ENCODE measurements at places on chromosomes 5 and 9. TPM values are rescaled to one million over a fixed set of nuclear protein-coding genes. Genes with fewer than 3 reads are reported as not detected.

- H3K4me3 ChIP-seq = no peak overlapping the region
- H3K27ac ChIP-seq = no peak overlapping the region
- peaks cover 5% of the 10 kb centered on the region for H3K27me3 ChIP-seq
- peaks cover 13% of the 10 kb centered on the region for H3K4me1 ChIP-seq
Measured at GRCh38 chr9:19498015-19498414, 89.2 kb downstream of the ACER2 start.

GRCh38 chr5:43685252-43685950, 82.4 kb downstream of the NNT start:
- no peak for DNase-seq
- H3K36me3 ChIP-seq = peaks cover 42% of the 10 kb centered on the region
- H3K27me3 ChIP-seq = no peaks in the 10 kb centered on the region
- no peak overlapping the region for H3K27ac ChIP-seq
- H3K4me3 ChIP-seq = no peak overlapping the region

GRCh38 chr5:33379757-33380156, 61.0 kb upstream of the TARS1 start:
- H3K4me3 ChIP-seq = no peak overlapping the region
- H3K27me3 ChIP-seq = peaks cover 13% of the 10 kb centered on the region
- peaks cover 2% of the 10 kb centered on the region for H3K36me3 ChIP-seq
- H3K27ac ChIP-seq = no peak overlapping the region

DNA sequence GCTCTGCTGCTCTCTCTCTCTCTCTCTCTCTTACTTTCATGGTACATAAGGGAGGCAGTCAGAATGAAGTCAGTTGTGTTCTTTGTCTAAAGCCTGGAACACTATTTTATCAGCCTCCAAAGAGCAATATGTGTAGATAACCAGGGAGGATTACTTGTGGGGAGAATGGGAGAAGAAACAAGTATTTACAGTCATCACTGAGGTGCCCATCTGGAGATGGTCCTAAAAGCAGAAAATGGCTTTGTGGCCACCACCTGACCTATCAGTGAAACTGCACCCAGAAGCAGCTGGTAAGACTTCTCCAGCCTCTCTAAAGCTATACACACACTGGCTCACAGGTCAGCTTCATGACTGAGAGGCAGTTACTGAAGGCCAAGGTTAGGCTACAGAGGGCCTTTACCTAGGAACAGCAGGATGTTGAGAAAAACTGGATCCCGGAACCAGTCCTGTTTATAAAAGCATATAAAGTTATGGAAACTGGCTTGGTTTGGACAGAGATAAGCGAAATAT, 75.1 kb downstream of the MRPS27 start:
- H3K4me3 ChIP-seq = no peak overlapping the region
- DNase-seq = no peak
- no peaks in the 10 kb centered on the region for H3K27me3 ChIP-seq
- peaks cover 15% of the 10 kb centered on the region for H3K36me3 ChIP-seq
- peaks cover 22% of the 10 kb centered on the region for H3K4me1 ChIP-seq
- no peak overlapping the region for H3K27ac ChIP-seq

GRCh38 chr5:67809589-67809988, 406.0 kb upstream of the PIK3R1 start:
- no peaks in the 10 kb centered on the region for H3K4me1 ChIP-seq
- no peak overlapping the region for H3K27ac ChIP-seq
- no peaks in the 10 kb centered on the region for H3K27me3 ChIP-seq
- DNase-seq = no peak
- H3K36me3 ChIP-seq = no peaks in the 10 kb centered on the region

DNA sequence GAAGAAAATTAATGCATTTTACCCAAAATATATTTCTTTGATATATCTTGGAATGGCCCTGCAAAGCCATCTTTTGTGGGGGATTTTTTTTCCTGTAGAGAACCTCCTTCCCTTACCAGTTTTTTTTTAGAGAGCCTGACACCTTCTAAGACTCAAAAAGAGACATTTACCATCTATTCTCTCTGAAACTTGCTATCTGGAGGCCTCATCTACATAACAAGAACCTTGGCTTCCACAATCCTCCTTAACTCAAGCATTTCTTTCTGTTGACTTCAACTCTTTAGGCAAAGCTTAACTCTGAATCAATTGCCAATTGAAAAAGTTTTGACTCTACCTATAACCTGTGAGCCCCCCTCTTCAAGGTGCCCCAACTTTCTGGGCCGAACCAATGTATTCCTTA, 6.2 kb downstream of the SLC45A2 start:
- peaks cover 3% of the 10 kb centered on the region for H3K4me1 ChIP-seq
- DNase-seq = no peak
- peaks cover 2% of the 10 kb centered on the region for H3K27me3 ChIP-seq
- no peak overlapping the region for H3K4me3 ChIP-seq

Gene SLC22A4
- total RNA-seq = 1.9 TPM

Gene FOXD4
- not detected for total RNA-seq

Gene MLLT3
- total RNA-seq = 51.4 TPM

Data from activated naive CD4-positive, alpha-beta T cell treated with anti-CD3 and anti-CD28 coated beads for 36 hours (primary cell).